Naive B cell (primary cell): ENCODE measurements at places on chromosomes 2 and 18.

GRCh38 chr2:212730994-212731393 lies 192.4 kb upstream of the ERBB4 start:
- peaks cover 4% of the 10 kb centered on the region for H3K27me3 ChIP-seq
- no peak for DNase-seq
- no peak overlapping the region for H3K4me3 ChIP-seq
- no peaks in the 10 kb centered on the region for H3K36me3 ChIP-seq
- H3K27ac ChIP-seq = no peak overlapping the region
- no peaks in the 10 kb centered on the region for H3K4me1 ChIP-seq

GRCh38 chr18:35227254-35227653 lies 13.6 kb upstream of the ZNF397 start:
- H3K36me3 ChIP-seq = no peaks in the 10 kb centered on the region
- no peaks in the 10 kb centered on the region for H3K27me3 ChIP-seq
- no peak for DNase-seq
- H3K4me3 ChIP-seq = no peak overlapping the region

DNA sequence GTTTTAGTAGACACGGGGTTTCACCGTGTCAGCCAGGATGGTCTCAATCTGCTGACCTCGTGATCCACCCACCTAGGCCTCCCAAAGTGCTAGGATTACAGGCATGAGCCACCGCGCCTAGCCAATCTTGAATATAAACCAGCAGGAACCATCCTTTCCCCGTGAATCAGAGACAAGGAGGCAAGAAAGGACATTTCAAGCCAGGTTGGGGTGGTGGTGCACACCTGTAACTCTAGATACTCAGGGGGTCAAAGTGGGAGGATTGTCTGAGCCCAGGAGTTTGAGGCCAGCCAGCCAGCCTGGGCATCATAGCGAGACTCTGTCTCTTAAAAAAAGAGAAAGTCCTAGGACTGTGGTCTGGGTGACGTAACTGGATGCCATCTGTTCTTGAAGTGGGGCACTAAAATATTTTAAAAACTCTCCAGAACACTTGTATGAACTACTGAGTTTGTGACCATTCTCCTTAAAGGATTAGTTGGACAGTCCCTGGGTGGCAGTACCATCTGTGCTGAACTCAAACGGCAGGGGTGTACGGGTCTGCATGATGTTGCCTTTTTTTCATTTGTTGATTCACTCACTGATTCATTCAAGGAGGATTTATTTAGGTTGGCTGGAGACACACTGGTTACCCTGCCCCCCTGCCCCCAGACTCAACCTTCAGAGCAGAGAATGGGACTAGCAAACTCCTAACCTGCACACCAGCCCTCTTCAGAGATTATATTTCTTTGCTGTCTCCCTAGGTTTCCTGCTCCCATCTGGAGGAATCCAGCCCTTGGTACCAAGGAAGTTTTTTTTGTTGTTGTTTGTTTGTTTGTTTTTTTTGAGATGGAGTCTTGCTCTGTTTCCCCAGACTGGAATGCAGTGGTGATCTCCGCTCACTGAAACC lies 2.9 kb upstream of the TLX2 start:
- peaks cover 59% of the 10 kb centered on the region for H3K27me3 ChIP-seq
- peaks cover 34% of the 10 kb centered on the region for H3K4me1 ChIP-seq
- no peak overlapping the region for H3K4me3 ChIP-seq
- H3K36me3 ChIP-seq = no peaks in the 10 kb centered on the region
- H3K27ac ChIP-seq = no peak overlapping the region

DNA sequence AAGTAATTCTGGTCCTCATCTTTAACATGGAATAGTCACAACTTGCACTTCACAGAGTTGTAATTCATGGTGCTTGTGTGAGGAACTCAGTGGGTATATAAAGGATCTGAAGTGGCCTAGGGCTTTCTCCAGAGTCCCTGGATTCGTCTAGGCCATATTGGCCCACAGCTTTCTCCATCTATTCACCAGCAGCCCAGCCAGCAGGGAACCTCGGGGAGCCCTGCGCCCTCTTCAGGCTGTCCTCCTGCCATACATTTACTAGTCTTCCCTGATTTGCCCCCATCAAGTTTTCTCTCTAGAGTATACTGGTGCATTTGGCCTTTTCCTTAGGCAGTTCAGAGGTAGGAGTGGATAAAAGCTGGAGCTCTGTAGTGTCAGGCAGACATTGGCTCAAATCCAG lies 278.3 kb downstream of the MYCN start:
- no peaks in the 10 kb centered on the region for H3K36me3 ChIP-seq
- no peaks in the 10 kb centered on the region for H3K4me1 ChIP-seq
- no peak overlapping the region for H3K4me3 ChIP-seq
- H3K27ac ChIP-seq = no peak overlapping the region

GRCh38 chr2:45723857-45724256 lies 72.4 kb downstream of the PRKCE start:
- H3K4me3 ChIP-seq = peak overlapping the region; percentile 62
- peaks cover 75% of the 10 kb centered on the region for H3K4me1 ChIP-seq
- peak overlapping the region; percentile 64 for H3K27ac ChIP-seq

DNA sequence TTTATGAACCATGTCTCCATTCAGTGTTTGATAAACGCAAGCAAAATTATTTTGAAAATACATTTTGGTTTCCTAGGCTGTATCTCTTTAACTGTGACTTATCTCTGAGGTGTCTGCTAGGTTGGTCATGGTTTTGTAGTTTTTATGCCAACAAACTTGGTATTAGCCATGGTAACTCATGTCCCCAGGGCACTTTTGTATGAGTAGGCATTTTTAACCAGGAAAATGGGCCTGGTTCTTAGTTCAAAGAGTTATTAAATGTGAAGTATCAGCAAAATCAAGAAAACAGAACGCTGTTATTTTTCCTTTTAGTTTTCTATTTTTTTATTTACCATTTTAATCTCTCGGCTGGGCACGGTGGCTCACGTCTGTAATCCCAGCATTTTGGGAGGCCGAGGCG lies 179.3 kb upstream of the LHCGR start:
- H3K27me3 ChIP-seq = peaks cover 11% of the 10 kb centered on the region
- H3K27ac ChIP-seq = no peak overlapping the region
- DNase-seq = no peak
- H3K4me1 ChIP-seq = no peaks in the 10 kb centered on the region
- no peak overlapping the region for H3K4me3 ChIP-seq
- no peaks in the 10 kb centered on the region for H3K36me3 ChIP-seq

DNA sequence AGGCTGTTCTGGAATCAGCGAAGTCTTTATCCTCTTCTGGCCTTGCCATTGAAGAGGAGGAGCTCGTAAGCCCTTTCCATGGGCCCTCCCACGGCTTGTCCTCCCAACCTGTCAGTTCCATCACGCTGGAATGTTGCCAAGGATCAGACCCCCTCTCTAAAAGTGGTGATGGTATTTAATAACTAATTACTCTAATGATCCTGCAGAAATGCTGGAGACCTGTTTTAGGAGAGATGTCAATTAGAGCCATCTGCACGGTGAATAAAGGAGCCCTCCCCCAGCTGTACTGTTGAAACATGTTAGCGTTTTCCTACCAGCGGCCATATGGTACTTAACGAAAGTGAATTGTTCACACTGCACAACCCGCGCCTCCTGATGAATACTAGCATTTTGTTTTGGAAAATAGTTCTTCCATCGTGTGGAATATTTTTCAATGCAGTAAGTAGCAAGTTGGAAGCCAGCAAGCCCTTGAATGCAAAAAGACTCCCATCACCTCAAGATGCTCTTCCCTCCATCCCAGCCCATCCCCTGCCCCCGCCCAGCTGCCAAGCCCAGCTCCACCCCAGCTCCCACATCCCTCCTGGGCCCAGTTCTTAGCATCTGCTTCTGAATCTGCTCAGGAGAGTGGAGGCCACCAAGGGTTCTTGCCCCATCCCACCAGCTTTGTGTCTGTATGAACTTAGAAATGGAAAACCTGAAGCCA lies 145.4 kb downstream of the KLHL29 start:
- H3K27ac ChIP-seq = no peak overlapping the region
- H3K4me3 ChIP-seq = peak overlapping the region; percentile 29
- no peaks in the 10 kb centered on the region for H3K27me3 ChIP-seq
- peaks cover 11% of the 10 kb centered on the region for H3K4me1 ChIP-seq

DNA sequence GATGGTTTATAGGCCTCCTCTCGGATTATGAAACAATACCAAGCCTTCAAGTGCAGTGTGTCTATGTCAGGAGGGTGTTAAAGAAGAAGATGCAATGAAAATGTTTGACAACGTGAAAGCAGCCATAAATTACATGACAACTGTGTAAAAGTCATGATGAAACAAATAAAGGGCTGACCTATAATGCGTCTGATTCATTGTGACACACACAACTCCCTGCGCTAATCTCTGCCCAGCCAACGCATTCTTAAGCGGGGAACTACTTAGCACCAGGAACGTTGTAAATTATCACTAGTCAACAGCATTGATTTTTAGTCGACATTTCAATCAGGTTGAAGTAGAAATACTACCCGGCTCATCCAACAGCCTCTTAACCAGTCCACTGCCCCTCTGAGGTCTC lies 26.8 kb downstream of the BCL11A start:
- peak overlapping the region; percentile 64 for H3K27ac ChIP-seq
- peaks cover 94% of the 10 kb centered on the region for H3K4me1 ChIP-seq
- no peak overlapping the region for H3K4me3 ChIP-seq

- no peak for DNase-seq
- peaks cover 5% of the 10 kb centered on the region for H3K4me1 ChIP-seq
- no peak overlapping the region for H3K27ac ChIP-seq
- H3K4me3 ChIP-seq = no peak overlapping the region
These were observed 9.5 kb upstream of the SMAD7 start for GRCh38 chr18:48959921-48960920.

DNA sequence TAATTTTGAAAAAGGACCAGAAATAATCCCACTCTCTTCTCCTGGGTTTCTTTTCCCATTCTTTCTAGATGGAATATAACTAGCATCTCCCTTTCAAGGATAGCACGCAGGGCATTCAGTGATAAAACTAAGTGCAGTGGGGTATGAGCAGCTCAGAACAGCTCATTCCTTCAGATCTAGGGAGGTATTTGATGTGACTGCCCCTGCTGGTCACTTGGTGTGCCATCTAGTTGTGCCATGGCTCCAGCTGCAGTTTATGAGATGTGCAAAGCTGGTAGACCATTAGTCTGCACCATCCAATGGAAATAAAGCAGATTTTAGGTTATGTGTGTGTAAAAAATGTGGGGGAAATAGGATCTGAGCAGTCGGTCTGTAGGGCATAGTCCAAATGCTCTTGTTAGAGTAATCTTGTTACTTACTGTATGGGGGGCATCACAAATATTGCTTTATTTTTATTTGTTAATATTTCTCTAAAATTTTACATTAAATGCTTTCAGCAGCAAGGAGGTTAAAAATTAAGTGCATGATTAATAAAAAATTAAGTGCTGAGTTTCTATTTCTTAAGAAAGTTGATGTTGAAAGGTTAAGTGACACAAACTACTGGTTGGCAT lies 38.9 kb downstream of the CTAGE1 start:
- no peaks in the 10 kb centered on the region for H3K36me3 ChIP-seq
- no peak for DNase-seq
- no peak overlapping the region for H3K4me3 ChIP-seq
- H3K27me3 ChIP-seq = peaks cover 7% of the 10 kb centered on the region
- no peak overlapping the region for H3K27ac ChIP-seq
- H3K4me1 ChIP-seq = no peaks in the 10 kb centered on the region

- peaks cover 2% of the 10 kb centered on the region for H3K4me1 ChIP-seq
- H3K4me3 ChIP-seq = no peak overlapping the region
- peaks cover 9% of the 10 kb centered on the region for H3K27me3 ChIP-seq
- H3K27ac ChIP-seq = no peak overlapping the region
These were observed 11.1 kb upstream of the ALPG start for GRCh38 chr2:232395586-232395985.

GRCh38 chr2:149028377-149028776 lies 10.1 kb upstream of the LYPD6B start:
- H3K27ac ChIP-seq = no peak overlapping the region
- DNase-seq = no peak
- no peaks in the 10 kb centered on the region for H3K36me3 ChIP-seq
- H3K4me1 ChIP-seq = peaks cover 3% of the 10 kb centered on the region
- peaks cover 2% of the 10 kb centered on the region for H3K27me3 ChIP-seq

GRCh38 chr2:239495791-239496233 lies 95.0 kb upstream of the HDAC4 start:
- no peaks in the 10 kb centered on the region for H3K36me3 ChIP-seq
- H3K4me1 ChIP-seq = no peaks in the 10 kb centered on the region
- no peak overlapping the region for H3K27ac ChIP-seq
- DNase-seq = no peak
- H3K27me3 ChIP-seq = peaks cover 66% of the 10 kb centered on the region

DNA sequence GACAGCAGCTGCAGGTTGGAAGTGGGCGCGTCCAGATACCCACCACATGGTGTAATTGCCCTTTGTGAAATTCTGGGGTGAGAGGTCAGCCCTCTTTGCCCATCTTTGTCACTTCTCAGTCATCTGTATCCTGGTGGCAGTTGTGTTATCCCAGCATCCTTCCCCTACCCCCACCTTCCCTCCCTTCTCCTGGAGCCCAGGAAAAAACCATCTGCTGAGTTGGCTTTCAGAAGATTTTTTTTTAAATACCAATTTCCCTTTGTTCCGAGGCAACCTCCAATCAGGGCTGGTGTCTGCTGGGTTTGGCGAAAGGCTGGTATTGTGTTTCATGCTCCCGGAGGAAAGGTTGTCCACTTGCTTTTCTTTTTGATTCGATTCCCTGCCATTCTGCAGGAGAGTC lies 35.2 kb downstream of the SETBP1 start:
- H3K4me1 ChIP-seq = peaks cover 87% of the 10 kb centered on the region
- peaks cover 59% of the 10 kb centered on the region for H3K36me3 ChIP-seq
- H3K27ac ChIP-seq = no peak overlapping the region
- no peaks in the 10 kb centered on the region for H3K27me3 ChIP-seq
- no peak overlapping the region for H3K4me3 ChIP-seq

- H3K36me3 ChIP-seq = no peaks in the 10 kb centered on the region
- no peak overlapping the region for H3K27ac ChIP-seq
- DNase-seq = no peak
- no peaks in the 10 kb centered on the region for H3K4me1 ChIP-seq
- no peaks in the 10 kb centered on the region for H3K27me3 ChIP-seq
These were observed 772.2 kb downstream of the TRIB2 start for GRCh38 chr2:13488965-13489364.

- DNase-seq = no peak
- no peaks in the 10 kb centered on the region for H3K27me3 ChIP-seq
- H3K4me1 ChIP-seq = peaks cover under 1% of the 10 kb centered on the region
- no peak overlapping the region for H3K4me3 ChIP-seq
- H3K36me3 ChIP-seq = no peaks in the 10 kb centered on the region
- peak overlapping the region; percentile 50 for H3K27ac ChIP-seq
These were observed 21.7 kb downstream of the COA5 start for GRCh38 chr2:98586551-98587140.

DNA sequence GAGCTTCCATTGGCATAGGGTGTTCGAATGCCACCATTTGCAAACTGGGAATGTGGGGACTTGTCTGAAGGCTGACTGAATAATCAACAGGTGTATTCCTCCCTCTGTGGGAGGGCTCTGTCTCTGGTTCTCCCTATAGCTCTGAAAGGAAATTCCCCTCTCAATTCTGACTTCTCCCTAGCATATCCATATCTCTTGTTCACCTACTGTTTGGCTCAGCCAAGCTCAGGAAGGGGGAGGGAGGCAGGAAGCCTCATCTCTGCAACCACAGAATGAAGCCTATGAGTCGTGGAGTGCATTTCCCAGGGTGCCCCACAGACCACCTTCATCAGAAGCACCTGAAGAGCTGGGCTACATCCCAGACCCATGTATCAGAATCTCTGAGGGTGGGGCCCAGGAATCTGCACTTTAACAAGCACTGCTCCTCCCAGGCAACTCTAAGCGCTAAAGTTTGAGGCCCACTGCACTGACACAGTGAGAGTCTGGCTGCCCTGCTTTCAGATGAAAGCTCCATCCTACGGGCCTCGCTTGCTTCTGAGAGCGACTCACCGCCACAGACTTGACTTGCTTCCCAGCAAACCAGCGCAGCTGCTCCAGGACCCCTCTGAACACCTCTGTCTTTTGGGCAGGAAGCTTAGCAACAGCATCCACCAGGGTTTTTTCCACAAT lies 32.0 kb downstream of the XDH start:
- DNase-seq = no peak
- H3K4me1 ChIP-seq = peaks cover under 1% of the 10 kb centered on the region
- H3K4me3 ChIP-seq = no peak overlapping the region
- H3K27ac ChIP-seq = no peak overlapping the region
- H3K36me3 ChIP-seq = no peaks in the 10 kb centered on the region
